ENCODE measurements at places on chromosomes 3 and 15.

GRCh38 chr15:57758560-57758959 is 52.0 kb downstream of the POLR2M start:
- DNase-seq = no peak

DNA sequence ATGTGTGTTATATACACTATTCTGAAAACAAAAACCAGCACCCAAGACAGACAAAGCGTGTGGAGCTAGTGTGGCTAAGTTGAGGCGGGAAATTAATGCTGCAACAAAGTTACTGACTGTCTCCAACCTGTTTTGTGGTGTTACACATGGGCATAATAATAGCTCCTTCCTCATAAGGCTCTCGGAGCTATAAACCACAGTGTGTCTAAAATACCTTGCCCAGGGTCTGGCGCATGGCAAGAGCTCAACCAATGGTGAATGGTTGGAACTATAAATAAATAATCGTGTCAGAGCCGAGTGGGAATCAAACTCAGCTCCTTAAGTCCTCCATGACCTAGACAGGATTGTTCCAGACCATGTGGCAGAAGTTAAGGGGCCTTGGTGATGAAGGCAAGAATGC is 35.9 kb upstream of the TFRC start:
- DNase-seq = no peak

DNA sequence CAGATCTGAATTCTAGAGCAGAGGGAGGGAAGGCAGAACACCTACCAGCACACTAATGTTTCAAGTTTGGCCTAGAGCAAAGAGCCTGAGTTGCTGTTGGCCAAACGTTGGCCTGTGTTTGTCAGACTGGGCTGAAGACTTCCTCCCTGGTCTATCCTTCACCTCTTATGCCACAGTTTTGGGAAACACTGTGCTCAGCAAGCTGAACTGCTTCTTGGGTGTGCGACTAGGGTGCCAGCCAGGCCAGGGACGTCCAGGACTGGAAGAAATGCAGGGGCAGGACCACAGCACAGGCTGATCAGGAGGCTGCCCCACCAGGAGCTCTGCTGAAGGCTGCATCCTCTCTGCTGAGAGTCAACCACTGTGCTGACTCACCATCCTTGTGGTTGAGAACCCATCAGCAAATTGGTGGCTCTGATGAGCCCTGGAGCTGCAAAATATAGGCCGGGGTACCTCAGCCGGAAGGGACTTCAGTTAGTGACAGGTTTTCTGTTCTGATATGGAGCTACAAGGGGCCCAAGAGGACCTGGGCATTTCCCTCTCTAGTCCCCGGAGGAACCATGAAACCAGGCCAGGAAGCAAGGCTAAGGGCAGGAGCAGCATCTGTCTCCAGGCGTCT is 131.6 kb upstream of the RASGRP1 start:
- no peak for DNase-seq

GRCh38 chr15:76337696-76338485 is 1.3 kb downstream of the ISL2 start:
- no peak for DNase-seq

DNA sequence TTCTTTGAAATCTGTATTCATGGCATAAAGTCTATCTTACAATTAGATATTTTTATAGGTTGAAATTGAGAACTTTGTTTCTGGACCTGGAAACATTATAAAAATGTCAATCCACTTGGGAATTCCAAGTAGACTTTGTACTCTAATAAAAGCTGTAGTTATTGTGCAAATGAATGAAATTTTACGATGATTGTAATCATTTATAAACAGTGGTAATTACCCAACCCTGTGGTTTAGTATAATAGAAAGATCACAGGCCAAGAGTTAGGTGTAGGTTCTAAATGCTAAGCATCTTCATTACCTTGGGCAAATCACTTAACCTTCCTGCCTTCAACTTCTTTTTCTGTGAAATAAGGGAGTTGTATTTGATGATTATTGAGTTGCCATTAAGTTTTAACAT is 13.2 kb upstream of the SLC7A14 start:
- no peak for DNase-seq

GRCh38 chr15:88695691-88696251 is 57.0 kb downstream of the ISG20 start:
- no peak for DNase-seq

- DNase-seq = no peak
Measured at GRCh38 chr3:71393093-71393492, 190.4 kb downstream of the FOXP1 start.

GRCh38 chr3:191762323-191762960 is 301.5 kb downstream of the PYDC2 start:
- DNase-seq = no peak

DNA sequence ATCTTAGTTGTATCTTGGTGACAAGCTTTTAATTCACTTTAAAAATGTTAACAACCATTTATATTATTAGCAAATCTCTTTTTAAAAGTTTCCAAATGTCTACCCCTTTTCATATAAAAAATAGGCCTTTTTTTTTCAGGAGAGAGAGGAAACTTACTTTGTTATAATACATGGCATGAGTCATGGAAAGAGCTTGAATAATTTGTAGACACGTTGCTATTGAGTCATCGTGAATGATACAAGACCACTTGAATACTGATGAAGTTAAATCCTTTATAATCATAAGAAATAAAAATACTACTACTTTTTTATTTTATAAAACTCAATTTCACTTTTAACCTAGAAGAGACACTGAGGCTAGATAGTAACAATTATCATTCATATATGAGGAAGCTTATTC is 70.3 kb upstream of the BBX start:
- no peak for DNase-seq

DNA sequence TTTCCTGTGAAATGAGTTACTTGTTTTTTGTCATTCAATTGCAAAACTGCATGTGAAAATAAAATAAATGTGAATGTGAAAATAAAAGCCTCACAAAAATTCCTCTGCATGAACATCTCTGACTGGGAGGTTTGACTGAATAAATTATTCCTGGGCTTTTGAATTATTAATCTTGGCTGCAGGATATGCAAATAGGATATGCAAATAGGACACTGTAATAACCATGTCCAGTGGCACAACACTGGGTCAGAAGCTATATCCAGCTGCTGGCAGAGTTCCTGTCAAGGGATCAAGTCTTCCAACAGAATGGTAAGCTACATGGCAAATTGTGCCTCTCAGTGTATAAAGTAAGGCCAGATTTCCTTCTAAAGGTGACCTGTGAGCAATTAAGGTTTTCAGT is at the start of gene SUCNR1:
Gene SUCNR1 (plus strand): TSS at position 246 of the 400 bp plus-strand sequence. CDS start 6,250 bp downstream, outside the sequence.
- no peak for DNase-seq

DNA sequence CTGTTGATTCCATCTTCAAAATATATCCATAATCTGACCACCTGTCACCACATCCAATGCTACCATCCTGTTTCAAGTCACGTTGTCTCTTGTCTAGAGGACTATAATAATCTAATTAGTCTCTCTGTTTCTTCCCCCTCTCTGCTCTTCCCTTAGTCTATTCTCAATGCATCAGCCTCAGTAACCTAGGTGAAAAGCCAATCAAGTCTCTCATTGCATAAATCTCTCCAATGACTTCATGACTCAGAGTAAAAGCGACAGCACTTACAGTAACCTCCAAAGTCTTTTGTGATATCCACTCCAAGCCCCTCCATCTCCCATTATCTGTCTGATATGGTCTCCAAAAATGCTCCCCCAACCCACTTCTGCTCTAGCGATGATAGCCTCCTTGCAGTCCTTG is 7.2 kb downstream of the UBA3 start:
- DNase-seq = no peak

- no peak for DNase-seq
Measured at GRCh38 chr15:72727154-72727553, 41.1 kb downstream of the BBS4 start.

- DNase-seq = no peak
Measured at GRCh38 chr3:32882603-32883025, 64.8 kb downstream of the TRIM71 start.

GRCh38 chr3:79497447-79498111 is 270.2 kb downstream of the ROBO1 start:
- DNase-seq = no peak

GRCh38 chr3:84260596-84260995 is 698.2 kb upstream of the CADM2 start:
- DNase-seq = no peak

GRCh38 chr3:53536282-53536681 is 41.9 kb downstream of the CACNA1D start:
- no peak for DNase-seq

GRCh38 chr3:81702126-81702525 is 59.3 kb downstream of the GBE1 start:
- DNase-seq = no peak

DNA sequence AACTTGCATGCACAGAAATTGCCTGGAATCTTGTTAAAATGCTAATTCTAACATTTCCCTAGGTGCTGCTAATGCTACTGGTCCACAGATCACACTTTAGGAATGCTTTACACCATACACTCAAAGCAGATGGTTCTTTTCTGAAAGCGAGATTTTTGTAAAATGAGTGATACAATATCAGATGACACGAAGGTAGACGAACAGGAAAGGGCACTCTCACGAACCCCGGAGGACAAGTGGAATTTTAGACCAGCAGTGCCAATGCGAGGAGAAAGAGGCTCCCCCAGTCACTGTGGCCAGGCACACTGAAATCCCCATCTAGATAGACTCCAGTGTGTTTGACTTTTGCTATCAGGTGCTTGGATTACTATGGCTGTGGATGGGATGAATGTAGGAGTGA is 21.0 kb downstream of the FAIM start:
- DNase-seq = no peak

DNA sequence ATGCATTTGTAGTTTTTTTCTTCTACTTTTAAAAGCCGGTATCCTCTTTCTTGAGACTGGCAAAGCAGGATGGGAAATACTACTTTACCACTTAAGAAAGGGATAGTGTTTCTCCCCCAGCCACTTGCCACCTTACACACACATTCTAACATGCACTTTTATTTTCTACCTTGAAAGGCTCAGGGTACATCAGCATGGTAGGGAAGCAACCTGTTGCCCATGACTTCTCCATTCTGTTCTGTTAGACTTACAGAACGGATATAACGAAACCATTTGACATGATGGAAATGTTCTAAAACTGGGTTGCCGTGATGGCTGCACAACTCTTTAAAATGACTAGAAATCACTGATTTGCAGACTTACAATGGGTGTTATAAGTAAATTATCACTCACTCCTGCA is 405.5 kb downstream of the SHQ1 start:
- no peak for DNase-seq

- no peak for DNase-seq
Measured at GRCh38 chr3:58952128-58952917, 97.5 kb downstream of the CFAP20DC start.

GRCh38 chr3:112605285-112605684 is 35.7 kb downstream of the CCDC80 start:
- DNase-seq = no peak

GRCh38 chr3:101423984-101424888 is 88.8 kb downstream of the SENP7 start:
- no peak for DNase-seq

DNA sequence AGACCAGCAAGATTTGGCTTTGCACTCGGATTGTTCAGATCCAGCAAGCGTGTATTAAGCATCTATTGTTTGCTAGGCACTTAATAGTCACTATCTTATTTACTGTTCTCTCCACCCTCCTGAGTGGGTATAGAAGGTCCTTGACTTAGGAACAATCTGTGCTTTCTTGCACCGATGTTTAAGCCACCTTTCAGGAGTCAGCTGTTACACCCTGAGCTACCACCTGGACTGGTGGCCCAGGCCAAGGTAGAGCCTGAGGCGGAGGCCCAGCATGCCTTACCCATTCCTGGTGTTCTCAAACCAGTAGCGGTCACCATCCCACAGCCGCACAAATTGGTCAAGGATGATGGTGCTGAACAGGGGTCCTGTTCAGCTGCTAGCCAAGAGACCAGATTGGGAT is 10.0 kb downstream of the DUOX1 start:
- no peak for DNase-seq

DNA sequence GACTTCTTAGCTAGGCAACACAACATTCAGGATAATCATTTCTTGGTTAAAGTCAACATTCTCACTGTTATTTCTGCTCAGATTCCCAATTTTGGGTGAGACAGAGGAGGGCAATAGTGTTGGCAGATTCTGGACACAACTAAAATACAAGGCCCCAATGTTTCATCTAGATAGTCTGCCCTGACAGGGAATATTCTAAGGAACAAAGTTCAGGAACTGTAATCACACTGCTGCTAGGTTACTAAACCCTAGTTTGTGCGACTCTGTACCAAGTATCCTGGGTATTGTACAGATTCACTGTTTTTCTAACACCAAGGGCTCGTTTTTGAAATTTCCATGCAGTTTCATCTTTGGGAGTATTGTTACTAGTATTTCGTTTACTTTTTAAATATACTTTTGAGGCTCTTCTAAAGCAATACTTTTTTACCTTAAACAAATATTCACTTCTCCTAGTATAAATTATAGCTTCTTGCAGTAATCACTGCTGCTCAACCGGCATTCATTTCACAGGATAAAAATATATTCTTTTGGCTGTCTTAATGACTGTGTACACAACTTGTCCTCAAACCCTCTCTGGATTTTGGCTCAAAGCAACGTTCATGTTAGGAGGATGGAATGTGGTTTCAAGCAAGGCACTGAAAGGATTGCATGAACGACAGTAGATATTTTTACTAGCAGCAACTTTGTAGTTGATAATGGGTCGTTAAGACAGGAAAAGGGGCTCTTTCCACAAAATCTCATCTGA is 167.4 kb downstream of the ADAMTS17 start:
- DNase-seq = no peak

DNA sequence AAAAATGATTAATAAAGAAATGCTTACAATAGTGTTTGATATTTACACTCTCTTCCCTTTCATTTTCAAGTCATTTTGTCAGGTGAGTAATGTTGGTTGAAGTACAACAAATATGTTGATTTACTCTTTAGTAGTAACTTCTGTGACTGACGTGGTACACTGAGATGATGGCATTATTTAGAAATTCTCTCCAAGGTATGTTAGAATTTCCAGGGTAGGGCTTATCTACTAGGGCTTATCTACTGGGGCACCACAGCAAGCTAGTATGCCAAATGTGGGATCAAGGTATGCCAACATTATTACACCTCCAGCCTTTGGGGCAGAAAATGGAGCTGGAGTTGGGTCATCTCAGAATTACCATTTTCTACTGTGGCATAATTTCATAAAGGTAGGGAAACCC is 157.4 kb upstream of the AGTR1 start:
- DNase-seq = no peak
